CD4-positive, alpha-beta T cell treated with Interleukin-1 beta for 1 hour (primary cell): ENCODE measurements at places on chromosomes 12 and 14.

DNA sequence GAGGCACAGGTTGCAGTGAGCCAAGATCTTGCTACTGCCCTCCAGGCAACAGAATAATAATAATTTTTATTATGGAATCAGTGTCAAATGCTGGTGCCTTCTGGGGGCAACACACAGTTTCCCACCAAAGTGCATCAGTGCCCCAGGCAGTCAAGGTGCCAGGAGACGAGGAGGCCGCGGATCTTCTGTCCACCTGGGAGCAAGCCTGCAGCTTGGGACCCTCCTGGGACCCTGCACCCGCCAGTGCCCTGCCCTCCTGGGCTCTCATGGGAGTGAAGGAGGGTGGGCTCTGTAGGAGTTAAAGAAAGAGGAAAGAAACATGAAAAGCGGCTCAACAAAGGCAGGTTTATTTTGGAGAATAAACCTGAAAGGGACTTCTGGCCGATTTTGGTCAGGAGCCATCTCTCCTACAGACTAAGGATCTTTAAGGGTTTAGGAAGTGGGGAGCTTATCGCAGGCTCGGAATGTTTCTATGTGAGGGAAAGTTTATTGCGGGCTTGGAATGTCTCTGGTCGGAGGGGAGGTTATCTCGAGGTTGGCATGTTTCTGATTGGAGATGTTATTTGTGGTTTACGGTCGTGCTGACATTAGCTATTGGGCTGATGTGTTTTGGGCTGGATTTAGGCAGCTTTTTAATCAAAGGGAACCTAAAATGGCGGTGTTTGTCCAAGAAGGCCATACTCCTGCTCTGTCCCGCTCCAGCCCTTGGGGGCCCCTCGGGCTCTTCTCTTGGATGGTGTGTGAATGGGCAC is 1.1 kb upstream of the ASPG start:
- DNase-seq, result no peak

- DNase-seq, result no peak
Measured at GRCh38 chr12:50038336-50038735, 13.0 kb upstream of the RACGAP1 start.

DNA sequence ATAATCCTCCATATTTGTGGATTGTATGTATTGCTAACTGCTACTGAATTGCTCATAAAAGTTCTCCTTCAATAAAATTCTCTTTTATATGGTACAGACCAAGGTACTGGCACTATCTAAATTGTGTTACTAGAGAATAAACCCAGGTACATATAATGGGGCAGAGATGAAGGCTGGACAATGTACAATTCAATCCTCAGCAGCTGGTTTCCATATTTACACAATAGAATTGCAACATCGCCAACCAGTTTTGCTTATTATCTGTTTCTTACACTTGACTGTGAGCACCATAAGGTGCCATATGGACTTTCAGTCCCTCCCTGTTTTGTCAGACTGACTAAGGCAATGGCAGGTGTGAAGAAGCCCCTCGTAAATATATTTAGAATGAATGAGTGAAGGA is 18.1 kb downstream of the KITLG start:
- no peak for DNase-seq

DNA sequence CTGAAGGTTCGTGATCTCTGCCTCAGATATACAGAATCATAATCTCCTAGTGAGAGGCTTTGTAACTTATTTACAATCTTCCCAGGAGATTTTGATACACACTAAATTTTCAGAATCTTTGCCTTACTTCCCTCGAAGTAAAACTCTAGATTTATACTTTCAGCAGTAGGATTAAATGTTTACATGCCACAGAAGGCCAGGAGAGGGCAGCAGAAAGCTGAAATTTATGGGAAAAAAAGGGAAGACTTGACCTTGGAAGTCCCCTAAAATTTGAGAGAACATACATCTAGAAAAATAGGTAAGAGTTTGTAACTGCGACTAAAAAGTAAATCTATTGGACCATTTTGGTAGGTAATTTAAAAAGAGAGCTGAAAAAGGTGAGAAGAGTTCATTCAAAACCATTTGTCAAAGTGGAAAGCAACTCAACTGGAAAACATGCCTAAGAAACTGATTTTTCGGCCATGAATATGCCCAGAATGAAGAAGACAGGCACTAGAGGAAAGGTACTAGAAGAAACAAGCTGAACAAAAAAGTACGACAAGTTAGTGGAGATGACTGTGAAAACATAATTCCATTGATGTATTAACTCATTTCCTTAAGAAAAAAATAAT is 242.0 kb upstream of the MDGA2 start:
- DNase-seq, result no peak

GRCh38 chr14:31261859-31262731 is 54.5 kb upstream of the HECTD1 start:
- DNase-seq, result no peak

DNA sequence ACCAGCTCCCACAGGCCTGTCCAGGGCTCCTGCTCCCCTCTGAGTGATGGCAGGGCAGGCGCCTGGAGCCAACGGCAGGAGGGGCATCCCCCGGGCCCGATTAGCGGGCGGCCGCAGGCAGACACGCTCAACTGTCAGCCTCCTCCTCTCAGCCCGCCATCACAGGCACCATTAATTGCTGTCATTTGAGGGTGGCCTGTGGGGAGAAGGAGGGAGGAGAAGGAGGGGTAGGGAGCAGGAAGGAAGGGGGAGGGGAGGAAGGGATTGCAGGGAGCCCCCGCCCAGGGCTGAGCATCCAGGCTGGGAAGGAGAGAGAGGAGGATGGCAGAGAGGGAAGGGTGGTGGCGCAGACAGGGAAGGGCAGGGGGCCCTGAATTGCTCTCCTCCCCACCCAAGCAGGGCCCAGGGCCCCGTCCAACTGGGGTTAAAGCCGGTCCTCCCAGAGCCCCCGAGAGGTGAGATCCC is 36.1 kb downstream of the NCOR2 start:
- no peak for DNase-seq

GRCh38 chr12:95262808-95263207 is 45.2 kb downstream of the VEZT start:
- no peak for DNase-seq
